ENCODE measurements at places on chromosomes 13 and 19.

GRCh38 chr13:52003541-52003940 is 7.7 kb downstream of the ATP7B start:
- no peak for DNase-seq

GRCh38 chr19:32316034-32316433 is 29.4 kb upstream of the ZNF507 start:
- DNase-seq = no peak

GRCh38 chr19:51501594-51502263 is at the start of gene SIGLEC12:
TSS of gene SIGLEC12 (minus strand) at chr19:51501800. CDS start at chr19:51501733, 67 bp downstream.
- no peak for DNase-seq

DNA sequence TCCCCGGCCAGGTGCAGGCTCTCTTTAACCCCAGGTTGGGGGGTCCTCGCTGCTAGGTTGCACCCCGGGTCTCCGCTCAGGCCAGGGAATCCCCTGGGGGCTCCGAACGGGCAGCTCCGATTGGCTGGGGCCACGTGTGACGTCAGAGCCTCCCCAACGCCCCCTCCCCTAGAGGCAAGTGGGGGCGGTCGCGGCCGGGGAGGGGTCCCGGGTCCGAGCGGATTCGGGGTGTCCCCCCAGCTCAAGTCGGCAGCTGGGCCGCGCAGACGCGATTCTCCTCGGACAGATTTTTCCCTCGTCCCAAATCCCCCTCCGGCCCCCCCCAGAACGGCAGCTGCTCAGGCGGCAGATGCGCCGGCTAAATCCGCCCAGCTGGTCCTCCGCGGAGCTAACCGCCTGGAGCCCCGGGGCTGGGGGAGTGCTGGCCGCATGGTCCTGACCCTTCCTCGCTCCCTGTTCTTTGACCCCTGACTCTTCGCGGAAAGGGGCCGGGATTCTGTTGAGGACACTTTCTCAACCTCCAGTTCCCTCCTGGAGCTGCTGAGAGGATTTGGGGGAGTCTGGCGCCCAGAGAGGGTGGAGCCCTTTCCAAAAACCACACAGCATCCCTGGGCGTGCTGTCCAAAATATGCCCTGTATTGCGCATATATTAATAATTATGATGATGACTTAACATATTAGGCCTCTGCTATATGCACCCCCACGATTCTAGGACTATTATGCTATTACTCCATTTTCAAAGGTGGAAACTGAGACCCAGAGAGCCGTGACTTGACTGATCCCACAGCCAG is 25.4 kb upstream of the SEMA6B start:
- DNase-seq = no peak

GRCh38 chr19:49846408-49846807 is 4.6 kb upstream of the PTOV1 start:
- DNase-seq = no peak

Measured in stimulated activated CD8-positive, alpha-beta memory T cell treated with anti-CD3 and anti-CD28 coated beads, Interleukin-4, amount 100 ng/mL, for 24 hours (primary cell).